Anterior cingulate cortex (tissue), 58 donors: ENCODE measurements at places on chromosomes 4 and X.

- DNase-seq, result no peak
Observed at GRCh38 chr4:97942137-97942536, 201.1 kb downstream of the STPG2 start.

DNA sequence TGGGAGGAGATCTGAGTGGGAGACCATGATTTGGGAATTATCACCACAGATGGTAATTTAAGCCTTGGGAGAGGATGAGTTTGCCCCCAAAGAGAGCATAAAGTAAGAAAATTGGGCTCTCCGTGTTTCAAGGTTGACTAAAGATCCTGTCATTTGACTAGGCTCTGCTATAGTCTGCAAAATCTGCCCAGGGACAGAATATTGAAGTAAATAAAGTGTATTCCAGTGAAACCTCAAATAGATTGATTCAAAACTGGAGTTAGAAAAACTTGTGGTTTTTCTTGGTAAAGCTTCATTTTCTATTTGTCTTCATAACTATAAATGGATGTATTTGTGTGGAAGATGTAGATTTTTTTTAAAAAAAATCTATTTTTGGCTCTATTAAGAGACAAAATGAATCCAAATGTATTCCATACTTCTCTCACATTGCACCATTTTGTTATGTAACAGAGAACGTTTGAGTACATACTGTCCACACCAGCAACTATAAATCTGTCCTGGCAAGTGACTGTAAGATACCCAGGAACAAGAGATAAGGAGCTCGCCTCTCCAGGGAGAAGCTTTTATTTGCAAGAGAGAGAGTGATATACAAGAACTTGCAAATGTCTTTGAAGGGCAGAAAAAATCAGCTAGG is 170.2 kb downstream of the CBR4 start:
- no peak for DNase-seq

GRCh38 chrX:96713303-96713702 is 28.7 kb downstream of the DIAPH2 start:
- DNase-seq, result no peak

GRCh38 chrX:39397561-39398199 is 596.4 kb downstream of the MID1IP1 start:
- DNase-seq, result no peak
